ENCODE measurements at places on chromosomes 13 and 19.

GRCh38 chr13:113406321-113407102 is 42.6 kb upstream of the GRTP1 start:
- DNase-seq: no peak

DNA sequence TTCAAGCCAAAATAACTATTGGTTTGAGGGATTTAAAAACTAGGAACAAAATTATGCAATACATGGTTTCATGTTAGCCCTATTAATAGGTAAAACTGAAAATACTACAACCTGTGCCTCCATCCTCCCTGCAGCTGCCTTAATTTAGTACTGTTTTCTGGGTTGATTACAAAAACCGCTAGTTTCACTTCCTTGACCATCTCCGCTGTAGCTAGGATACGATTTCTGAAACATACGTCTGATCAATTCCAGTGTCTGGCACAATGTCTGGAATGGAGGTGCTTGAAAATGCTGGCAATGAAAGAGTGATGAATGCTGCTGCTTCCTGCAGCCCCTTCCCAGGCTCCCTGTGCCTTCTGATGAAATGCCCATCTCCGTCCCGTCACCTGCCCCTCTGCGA is 273.5 kb downstream of the SHISA2 start:
- DNase-seq: no peak

- DNase-seq: no peak
Measured at GRCh38 chr19:57850553-57851017, 926 bp downstream of the ZNF587 start.

- DNase-seq: no peak
Measured at GRCh38 chr19:16085115-16085514, 8.8 kb downstream of the TPM4 start.

DNA sequence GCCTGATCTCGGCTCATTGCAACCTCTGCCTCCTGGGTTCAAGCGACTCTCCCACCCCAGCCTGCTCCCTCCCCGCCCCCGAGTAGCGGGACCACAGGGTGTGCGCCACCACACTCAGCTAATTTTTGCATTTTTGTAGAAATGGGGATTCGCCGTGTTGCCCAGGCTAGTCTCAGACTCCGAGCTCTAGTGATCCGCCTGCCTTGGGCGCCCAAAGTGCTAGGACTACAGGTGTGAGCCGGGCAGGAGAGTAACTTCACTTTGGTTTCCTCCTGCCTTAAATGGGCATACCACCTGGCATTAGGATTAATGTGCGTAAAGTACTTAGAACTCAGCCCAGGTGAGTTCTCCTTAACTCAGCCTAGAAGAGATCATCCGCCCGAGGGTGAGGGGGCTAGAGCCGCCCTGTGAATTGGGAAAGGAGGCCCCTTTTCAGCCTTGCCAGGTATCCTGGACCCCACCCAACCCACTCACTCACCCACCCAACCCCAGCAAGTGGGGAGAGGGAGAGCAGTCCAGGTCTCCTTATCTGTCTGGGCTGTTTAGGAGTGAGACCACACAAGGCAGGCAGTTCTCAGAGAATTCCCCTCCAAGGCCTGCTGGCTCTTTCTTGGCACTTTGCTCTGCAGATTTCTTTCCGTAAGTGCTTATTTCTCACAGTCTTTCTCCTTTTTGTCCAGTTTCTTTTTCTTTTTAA is 1.2 kb upstream of the ZFP36 start:
- no peak for DNase-seq

DNA sequence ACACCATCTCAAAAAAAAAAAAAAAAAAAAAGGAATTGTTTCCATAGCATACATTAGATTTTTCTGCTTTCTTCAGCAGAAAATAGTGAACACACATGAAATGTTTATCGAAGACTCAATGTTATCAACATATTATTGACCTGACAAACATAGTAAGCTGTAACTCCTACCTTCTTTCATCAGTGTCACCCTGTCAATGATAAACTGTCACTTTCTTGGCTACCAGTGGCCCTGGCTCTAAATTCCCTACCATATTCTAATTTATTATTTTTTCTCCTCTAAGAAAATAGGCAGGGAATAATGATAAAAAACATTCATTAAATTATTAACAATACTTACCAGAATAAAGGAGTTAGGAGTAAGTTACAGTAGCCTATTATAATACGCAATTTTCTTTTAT is 127.3 kb upstream of the KLHL1 start:
- no peak for DNase-seq

GRCh38 chr13:93217721-93218261 is 8.8 kb upstream of the GPC6 start:
- DNase-seq: no peak

DNA sequence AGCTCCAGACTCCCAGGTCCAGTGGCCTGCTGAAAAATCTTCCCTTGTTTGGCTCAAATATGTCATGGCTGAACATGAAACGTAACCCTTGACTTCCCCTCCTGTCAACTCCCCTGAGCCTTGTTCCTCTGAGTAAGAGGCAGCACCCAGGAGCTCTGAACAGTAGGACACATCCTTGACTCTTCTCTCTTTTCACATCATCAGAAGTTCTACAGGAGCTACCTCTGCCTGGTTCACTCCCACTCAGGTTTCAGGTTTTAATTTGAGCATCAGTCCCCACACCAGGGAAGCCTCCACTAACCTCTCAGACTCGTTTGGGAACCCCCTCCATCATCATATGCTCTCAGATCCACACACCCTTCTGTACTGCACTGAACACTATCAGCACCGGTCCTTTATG is 30.3 kb downstream of the ZNF823 start:
- DNase-seq: no peak

GRCh38 chr13:23889615-23890607 is 711 bp upstream of the MIPEP start:
- no peak for DNase-seq

GRCh38 chr19:18153556-18154134 is 682 bp downstream of the PIK3R2 start:
- DNase-seq: no peak

- no peak for DNase-seq
Measured at GRCh38 chr19:28578786-28579505, 634.0 kb downstream of the UQCRFS1 start.

DNA sequence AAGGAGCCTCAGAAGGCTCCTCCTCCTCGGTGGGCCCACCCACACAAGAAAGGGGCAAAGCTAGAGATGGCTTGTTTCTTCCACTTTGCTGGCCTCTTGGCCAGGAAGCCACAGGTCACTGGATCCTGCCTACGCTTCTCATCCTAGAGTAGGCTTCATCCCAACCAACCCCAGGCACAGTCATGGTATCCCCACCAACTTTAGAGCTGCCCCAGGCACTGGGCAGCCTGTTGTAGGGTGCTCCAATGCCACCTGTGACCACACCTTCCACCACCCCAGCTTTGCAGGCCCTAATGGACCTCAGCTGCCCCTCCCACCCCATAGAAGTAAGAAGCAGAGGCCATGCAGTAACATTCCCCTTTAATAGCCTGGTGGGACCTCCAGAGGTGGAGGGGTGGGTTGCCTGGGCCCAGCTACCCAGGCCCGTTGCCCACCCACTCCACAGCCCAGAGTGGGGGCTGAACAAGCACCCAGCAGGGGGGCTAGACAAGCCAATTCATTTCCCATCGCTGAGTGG is 522 bp upstream of the CHMP2A start:
- no peak for DNase-seq

DNA sequence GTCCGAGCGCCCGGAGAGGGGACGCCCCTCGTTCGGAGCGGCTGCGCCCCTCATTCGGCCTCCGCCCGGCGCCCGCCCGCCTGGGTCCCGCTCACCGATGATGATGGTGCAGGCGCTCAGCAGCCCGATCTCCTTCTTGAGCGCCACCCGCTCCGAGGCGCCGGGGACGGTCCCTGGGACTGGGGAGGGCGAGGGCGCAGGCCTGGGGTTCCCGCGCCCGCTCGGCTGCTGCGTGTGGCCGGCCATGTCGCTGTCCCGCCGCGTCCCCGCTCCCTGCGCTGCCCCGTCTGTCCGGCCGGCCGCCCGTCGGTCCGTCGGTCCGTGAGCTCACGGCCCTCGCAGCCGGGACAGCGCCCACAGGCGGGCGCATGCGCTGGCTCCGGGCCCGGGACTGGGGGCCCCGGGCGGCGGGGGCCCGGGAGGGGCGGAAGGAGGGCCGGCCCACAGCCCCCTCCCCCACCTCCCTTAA is at the start of gene SLC7A10:
SLC7A10 (minus strand) TSS at position 393 of the 469 bp plus-strand sequence; CDS start at position 246, 147 bp downstream.
- DNase-seq: no peak

GRCh38 chr19:10238172-10238783 is 7.1 kb upstream of the S1PR2 start:
- no peak for DNase-seq

- no peak for DNase-seq
Measured at GRCh38 chr19:27657271-27658051, 1555.5 kb downstream of the UQCRFS1 start.

DNA sequence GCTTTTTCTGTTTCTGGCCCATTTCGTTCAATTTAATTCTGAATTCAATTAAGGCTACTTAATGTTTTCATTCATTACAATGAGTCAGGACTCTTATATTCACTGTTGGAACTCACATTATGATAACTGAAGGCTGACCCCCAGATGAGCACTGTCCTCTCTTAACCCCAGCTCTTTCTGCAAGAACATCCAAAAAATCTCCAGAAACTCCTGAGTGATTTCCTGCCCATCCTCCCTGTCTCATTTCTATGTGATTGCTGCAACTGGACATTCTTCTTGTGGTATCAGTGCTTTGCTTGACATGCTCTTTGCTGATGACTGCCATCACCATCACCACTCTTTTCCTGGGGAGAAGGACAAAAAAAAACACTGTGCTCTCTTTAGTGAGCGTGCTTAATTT is 240.3 kb downstream of the SPRY2 start:
- no peak for DNase-seq

DNA sequence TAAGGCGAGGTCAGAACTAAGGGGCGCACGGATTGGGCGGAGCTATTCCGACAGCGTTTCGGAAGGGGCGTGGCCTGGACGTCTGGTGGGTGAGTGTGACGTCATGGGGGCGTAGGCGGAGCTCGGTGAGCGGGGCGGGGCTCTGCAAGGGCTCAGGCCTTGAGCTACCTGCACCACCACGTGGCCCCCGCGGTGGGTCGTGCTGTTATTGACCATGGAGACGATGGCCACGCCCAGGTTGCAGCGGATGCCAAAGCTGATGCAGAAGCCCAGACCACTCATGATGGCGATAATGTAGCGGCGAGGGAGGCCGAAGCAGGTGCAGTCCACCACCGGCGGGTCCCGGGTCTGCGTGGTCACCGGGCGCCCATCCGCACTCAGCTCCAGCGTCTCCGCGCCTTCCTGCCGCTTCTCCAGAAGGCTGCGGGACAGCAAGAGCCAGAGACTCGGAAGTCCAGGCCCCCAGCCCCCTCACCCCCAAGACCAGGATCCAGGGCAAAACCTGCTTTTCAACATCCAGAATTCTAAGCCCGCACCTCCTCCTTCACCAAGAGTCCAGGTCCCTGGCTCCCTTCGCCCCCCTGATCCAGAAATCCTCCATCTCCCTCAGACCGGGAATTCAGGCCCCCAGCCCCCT is 4.8 kb downstream of the SLC17A7 start:
- DNase-seq: no peak

DNA sequence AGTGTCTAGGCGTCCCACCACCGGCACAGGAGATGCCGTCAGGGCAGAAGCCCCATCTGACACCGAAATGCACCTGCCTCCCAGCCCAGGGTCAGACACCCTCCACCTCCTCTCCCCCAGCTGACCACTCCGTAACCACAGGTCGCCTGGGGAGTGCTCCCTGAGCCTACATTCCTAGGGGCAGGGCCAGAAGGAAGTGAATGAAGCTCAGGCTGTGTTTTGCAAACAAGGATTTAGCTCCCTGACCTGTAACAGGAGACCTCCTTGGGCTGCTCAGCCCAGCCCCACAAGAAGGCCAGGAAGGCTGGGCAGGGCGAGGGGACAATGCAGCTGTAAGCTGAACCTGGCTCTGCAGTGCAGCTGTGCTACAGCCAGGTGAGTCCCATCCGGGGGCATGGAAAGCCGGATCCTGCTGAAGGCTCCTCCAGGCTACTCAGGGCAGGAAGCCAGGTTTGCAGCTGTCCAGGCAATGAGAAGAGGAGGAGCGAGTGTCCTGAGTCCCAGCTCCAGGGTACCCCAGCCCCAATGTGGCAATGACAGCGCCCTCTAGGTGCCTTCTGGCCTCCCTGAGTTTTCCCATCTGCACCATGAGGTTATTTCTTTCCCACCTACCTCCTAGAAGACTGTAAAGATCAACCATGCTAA is 42.1 kb downstream of the RHPN2 start:
- DNase-seq: no peak

DNA sequence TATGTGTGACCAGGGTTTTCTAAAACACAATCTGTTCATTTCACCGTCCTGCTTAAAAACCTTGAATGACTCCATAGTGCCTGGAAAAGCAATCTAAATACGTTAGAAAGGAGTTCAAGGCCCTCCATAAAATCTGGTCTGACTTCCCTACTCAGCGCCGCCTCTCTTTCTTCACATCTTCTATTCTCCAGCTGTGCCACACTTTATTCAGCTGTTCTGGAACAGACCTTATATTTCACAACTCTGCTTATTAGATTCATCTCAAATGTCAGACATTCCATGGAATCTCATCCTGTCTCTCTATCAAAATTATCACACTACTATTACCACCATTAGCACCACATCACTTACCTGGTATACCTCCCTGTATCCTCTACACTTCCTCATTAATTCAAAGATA is 19.8 kb upstream of the SPART start:
- no peak for DNase-seq

- no peak for DNase-seq
Measured at GRCh38 chr13:76014406-76015318, 378.5 kb downstream of the LMO7 start.

DNA sequence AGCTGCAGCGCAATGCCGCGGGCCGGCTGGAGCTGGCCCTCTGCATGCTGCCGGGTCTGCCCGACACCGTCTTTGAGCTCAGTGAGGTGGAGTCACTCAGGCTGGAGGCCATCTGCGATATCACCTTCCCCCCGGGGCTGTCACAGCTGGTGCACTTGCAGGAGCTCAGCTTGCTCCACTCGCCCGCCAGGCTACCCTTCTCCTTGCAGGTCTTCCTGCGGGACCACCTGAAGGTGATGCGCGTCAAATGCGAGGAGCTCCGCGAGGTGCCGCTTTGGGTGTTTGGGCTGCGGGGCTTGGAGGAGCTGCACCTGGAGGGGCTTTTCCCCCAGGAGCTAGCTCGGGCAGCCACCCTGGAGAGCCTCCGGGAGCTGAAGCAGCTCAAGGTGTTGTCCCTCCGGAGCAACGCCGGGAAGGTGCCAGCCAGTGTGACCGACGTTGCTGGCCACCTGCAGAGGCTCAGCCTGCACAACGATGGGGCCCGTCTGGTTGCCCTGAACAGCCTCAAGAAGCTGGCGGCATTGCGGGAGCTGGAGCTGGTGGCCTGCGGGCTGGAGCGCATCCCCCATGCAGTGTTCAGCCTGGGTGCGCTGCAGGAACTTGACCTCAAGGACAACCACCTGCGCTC is 3.8 kb upstream of the MAP2K7 start:
- no peak for DNase-seq
